ENCODE measurements at places on chromosomes 16 and 17.

DNA sequence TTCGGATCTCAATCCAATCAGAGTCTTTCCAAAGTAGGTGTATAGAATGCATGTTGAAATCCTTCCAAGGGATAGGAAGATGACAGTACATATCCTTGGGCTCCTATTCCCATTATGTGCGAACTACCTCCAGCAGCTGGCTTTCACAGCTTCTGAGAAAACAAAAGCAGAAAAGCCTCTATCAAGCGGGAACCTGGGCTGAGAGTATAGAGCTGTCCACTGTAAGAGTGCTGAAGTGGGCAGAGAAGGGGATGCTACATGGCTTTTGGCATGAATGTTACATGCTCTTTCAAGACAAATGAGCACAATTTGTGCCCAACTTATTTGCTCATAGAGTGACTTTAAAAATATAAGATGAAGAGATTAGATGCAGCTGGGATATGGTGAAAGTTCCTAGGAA is 993.5 kb downstream of the CDH8 start:
- DNase-seq: no peak

DNA sequence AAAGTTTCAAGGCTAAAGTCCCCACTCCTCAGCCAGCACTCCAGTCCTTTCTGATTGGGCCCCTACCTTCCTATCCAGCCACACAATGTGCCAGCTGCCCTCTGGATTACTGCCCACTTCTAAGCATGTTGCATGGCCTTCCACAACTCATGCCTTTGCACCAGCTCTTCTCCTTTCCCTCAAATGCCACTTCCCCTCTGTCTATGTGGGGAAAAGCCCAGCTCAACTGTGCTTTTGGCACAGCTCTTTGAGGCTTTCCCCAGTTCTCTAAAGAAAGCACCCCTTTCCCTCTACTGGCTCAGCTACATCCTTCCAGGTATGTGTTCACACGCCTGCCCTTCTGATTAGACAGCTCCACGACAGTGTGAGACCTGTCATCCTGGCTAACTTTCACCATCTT is 18.5 kb downstream of the GTF3C1 start:
- DNase-seq: no peak

GRCh38 chr17:59870482-59870881 is 22.3 kb downstream of the TUBD1 start:
- DNase-seq: no peak

- DNase-seq: no peak
Observed at GRCh38 chr16:10141671-10142070, 40.6 kb downstream of the GRIN2A start.

GRCh38 chr16:14062261-14062660 is 8.9 kb upstream of the MRTFB start:
- no peak for DNase-seq

DNA sequence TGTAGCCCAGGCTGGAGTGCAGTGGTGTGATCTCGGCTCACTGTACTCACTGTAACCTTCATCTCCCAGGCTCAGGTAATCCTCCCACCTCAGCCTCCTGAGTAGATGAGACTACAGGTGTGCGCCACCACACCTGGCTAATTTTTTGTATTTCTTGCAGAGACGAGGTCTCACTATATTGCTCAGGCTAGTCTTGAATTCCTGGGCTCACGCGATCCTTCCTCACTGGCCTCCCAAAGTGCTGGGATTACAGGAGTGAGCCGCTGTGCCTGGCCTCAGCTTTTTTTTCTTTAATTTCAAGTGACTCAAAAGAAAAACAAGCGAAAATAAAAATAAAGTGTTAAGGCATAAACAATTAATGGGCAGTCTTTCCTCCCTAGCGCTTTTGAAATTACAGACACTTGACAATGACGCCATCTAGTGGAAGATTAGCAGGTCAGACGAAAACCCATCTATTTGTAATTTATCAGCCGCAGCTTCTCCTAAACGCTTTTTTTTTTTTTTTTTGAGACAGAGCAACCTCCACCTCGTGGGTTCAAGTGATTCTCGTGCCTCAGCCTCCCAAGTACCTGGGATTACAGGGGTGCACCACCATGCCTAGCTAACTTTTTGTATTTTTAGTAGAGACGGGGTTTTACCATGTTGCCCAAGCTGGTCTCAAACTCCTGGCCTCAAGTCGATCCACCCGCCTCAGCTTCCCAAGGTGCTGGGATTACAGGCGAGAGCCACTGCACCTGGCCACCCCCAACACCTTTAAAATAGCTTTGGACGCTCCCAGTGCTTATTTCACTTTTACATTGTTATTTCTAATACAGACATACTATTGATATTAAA is 28.1 kb upstream of the PECAM1 start:
- DNase-seq: peak; percentile 22

DNA sequence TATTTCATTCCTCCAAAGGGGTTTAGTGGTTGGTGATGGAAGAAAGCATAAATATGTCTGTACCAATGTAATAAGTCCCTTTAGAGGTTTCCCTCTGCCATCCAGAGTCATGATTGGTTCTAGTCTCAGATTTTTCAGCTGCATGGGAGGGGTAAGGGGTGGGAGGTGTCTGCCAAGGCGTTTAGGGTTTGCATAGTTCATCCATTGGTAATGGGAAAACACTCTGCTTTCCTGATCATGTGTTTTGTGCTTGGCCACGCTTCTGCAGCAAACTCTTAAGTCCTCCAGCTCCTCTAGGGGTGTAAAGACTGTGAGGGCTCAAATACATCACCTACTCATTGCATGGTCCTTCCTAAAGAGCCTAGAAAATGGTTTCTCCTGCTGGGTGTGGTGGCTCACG is 29.8 kb downstream of the LIG3 start:
- no peak for DNase-seq

DNA sequence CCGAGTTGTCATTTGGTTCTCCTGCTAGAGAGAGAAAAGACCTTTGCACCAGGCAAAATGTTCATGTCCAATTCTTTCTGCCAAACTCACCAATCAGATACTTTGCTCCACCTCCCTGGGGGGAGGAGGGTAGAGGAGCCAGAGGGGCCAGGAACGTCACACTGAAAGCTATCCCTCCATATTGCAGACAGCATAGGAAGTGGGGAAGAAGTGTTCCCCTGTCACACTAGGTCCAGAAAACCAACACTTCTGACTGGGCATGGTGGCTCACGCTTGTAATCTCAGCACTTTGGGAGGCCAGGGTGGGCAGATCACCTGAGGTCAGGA is 9.5 kb downstream of the HSD17B2 start:
- no peak for DNase-seq

- DNase-seq: no peak
Observed at GRCh38 chr17:64687961-64688360, 25.9 kb upstream of the SMURF2 start.

DNA sequence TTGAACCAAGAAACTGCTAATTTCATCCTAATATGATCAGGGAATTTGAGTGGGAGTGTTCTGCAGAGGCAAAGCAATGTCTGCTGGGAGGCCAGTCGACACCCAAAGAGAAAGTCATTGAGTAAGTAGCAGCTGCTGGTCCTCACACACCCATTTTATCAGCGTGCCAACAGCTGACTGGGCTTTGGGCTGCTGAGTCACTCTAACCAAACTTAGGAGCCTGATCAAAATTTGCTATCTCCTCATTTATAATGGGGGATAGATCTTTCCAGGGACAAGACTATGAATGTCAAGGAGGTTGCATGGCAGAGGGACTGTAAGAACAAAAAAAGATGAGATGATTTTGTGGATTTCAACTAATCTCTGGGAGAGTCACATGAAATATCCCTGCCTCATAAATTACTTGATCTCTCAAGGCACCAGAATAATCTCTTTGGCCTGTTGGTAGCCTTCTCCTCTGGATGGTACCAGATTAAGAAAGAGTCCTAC is 32.9 kb downstream of the CPSF4L start:
- no peak for DNase-seq

- DNase-seq: no peak
Observed at GRCh38 chr16:4894276-4895150, 42.4 kb downstream of the PPL start.

- DNase-seq: no peak
Observed at GRCh38 chr16:82034981-82035612, at the start of gene HSD17B2. Gene HSD17B2, plus strand, starts transcription at chr16:82035253. Its CDS starts 172 bp downstream, at chr16:82035425.

DNA sequence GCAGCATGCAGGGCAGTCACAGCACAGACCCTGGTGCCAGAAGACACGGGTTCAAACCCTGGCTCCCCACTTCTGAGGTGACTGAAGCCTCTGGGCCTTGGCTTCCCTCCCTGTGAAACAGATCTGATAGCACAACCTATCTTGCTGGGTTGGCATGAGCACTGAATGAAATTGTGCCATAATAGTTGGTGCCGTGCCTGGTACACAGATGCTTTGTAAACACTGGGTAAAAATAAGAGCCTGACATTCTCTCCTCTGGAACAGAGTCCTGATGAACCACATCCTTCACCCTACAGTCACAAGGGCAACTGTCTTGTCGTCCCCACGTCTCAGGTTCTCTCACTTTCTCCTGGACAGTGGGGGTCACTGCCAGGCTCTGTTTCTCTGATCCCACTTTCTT is 35.7 kb downstream of the NOS2 start:
- DNase-seq: no peak

DNA sequence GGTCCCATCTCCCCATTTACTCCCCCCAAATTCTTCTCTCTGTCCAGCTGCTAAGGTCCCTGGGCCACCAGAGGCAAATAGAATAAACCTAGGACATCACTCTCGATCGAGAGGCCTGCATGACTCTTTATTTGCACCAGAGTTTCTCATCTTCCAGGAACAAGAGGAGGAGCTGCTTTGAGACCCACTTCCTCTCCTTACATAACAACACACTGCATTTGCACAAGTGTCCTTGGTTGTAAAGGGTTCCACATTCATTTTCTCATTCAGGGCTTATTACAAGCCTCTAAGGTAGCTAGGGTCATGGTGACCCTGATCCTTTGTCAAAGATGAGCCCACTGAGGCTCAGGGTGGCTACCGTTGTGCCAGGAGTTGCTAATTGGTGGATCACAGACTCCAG is 38.1 kb upstream of the RHOT1 start:
- DNase-seq: no peak

DNA sequence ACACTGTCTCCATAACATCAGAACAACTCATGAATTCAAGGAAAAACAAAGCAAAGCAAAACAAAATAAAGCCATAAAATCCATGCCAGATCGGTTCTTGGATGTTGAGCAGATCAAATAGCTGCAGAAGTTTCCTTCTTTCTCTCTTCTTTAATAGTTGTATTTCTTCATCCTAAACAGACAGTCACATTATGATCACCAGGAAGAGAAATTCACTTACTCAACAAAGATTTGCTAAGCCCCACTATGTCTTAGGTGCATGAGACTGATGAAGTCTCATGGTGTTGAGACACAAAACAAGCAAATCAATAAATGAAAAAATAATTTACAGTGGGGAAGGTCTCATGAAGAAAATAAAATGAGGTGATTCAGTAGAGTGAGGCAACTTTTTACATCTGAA is 72.8 kb downstream of the WIPI1 start:
- no peak for DNase-seq

GRCh38 chr17:63688396-63689020 is 11.4 kb downstream of the LIMD2 start:
- DNase-seq: no peak

DNA sequence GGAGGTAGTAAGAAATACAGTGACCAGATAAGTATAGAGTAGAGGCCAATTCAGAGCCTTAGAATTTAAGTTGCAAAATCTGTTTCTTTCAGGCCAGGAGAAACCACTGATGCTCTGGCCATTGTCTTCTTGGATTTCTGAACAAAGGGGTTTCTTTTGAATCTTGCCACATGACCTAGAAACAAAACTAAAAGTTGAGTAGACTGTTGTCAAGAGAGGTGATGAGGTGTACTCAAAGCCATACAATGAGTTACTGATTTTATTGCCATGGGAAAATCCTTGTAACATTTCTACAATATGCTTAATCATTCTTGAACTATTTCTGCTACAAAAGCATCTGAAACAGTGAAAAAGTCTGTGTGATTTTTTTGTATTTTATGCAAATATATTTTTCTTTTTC is 881.3 kb downstream of the CDH11 start:
- no peak for DNase-seq

- DNase-seq: no peak
Observed at GRCh38 chr16:81873843-81874752, 95.0 kb downstream of the PLCG2 start.

DNA sequence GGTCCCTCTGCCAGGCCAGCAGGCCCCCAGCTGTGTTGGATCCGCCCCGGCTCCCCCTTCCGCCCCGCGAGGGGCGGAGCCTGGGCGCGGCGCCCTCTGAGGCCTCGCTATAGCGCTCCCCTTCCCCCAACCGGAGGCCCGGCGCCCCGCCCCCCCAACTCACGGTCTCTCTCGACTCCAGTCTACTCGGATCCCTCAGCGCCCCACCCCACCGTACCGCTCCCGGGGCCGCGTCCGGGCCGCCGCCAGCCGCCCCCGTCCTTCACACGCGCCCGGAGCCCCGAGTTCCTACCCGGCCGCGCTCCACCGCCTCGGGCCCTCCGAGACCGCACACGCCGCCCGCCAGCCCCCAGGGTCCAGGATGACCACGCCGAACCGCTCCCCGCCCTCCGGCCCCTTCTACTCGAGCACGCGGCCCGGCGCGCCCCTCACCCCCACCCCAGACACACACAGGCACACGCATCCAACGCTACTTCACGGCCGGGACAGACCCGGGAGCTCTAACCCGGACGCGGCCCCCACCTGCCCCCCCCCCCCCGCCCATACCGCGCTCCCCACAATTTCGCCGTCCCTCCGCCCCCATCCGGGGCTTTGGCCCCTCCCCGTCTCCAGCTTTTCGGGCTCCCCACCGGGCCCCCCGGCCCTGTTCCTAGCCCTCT is 1.4 kb downstream of the PHF23 start:
- no peak for DNase-seq

GRCh38 chr17:10888858-10889257 is 51.0 kb upstream of the PIRT start:
- no peak for DNase-seq

- no peak for DNase-seq
Observed at GRCh38 chr16:75048054-75048453, 49.2 kb downstream of the ZNRF1 start.

DNA sequence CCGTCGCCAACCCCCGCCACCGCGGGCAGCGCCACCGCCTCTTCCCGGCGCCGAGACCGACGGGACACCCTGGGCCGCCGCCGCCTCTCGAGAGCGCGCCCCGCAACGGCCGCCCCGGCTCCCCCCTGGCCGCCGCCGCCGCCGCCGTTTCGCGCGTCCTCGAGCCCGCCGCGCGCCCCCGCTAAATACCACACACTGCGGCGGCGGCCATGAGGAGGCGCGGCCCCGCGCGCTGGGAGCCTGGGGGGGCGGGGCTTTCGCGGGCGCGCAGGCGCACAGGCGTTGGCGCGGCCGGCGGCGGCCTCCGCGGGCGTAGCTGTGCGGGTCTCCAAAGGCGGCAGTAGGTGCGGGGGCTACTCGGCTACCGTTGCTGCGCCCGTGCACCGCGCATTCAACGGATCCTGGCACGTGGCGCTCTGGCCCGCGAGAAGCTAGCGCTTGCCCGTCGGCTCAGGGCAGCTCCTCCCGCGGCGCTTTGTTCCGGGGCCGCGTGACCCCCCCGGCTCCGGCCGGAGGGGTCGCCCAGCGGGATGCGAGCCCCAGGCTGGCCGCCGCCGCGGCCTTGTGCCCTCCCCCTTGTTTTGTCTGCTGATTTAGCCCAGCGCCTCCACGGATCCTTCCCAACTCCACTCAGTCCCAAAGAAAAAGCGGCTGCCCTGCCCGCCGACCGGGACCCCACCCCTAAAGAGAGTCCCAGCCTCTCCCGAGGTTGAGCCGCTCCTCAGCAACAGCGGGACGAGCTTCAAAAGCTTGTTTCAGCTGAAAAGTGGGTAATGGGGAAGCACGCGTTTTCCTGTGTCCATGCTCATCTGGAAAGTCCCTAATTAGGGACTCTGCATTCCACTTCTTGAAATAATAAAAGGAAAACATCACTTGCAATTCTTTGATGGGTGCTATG is at the start of gene SIAH1:
Gene SIAH1, minus strand, starts transcription at position 161 of the 898 bp plus-strand sequence. CDS start 22,985 bp downstream, outside the sequence.
- no peak for DNase-seq
